ENCODE measurements at places on chromosomes 3 and 15. TPM values are rescaled to one million over a fixed set of nuclear protein-coding genes. Genes with fewer than 3 reads are reported as not detected.

DNA sequence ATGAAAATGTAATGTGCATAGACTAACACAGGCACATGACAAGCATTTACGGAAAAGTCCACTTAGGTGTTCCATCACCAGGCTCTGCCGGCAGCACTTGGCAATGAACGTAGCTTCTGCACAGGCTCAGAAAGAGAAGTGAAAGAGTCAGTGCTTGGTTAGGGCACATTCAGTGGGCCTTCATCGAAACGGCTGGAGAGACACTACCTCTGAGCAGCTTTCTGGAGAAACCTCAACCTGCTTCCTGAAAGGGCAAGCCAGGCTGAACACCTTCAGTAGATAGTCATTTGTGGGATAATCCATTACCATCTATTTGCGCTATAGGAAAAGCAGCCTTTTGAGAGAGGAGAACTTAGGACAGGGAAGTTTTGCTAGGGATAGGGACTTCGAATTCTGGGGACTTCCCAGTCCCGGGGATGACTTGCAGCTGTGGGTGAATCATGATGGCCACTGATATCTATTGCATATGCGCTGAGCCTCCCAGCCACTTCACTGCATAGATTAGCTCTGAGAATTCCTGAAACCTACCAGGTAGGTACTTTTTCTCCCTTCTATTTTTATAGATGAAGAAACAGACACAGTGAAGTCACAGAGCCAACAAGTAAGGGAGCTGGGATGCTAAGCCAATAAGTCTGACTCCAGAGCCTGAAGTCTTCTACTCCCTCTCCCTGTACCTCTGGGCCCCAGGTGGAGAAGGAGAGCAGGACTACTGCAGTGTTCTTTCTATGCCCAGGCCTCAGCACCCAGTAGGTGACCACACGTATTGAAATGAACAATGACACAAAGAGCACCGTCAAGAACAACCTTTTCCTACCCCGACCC, 4.2 kb upstream of the SH2D7 start:
- H3K27me3 ChIP-seq: no peaks in the 10 kb centered on the region
- DNase-seq: peak; percentile 34
- H3K4me1 ChIP-seq: no peaks in the 10 kb centered on the region
- no peak overlapping the region for H3K4me3 ChIP-seq

GRCh38 chr15:70361891-70362290, 264.2 kb upstream of the TLE3 start:
- peak; percentile 9 for DNase-seq
- H3K36me3 ChIP-seq: no peaks in the 10 kb centered on the region
- H3K4me3 ChIP-seq: no peak overlapping the region
- H3K27me3 ChIP-seq: no peaks in the 10 kb centered on the region
- H3K27ac ChIP-seq: no peak overlapping the region

- no peak for DNase-seq
- no peaks in the 10 kb centered on the region for H3K36me3 ChIP-seq
- H3K27ac ChIP-seq: peak overlapping the region; percentile 99
Measured at GRCh38 chr3:136753326-136753939, 1.3 kb upstream of the STAG1 start.

The ILDR1 gene
- total RNA-seq: 5.8 TPM

GRCh38 chr15:73361337-73361736, 7.4 kb downstream of the HCN4 start:
- H3K36me3 ChIP-seq: no peaks in the 10 kb centered on the region
- H3K27me3 ChIP-seq: no peaks in the 10 kb centered on the region
- H3K4me3 ChIP-seq: no peak overlapping the region
- DNase-seq: no peak
- H3K4me1 ChIP-seq: peaks cover 15% of the 10 kb centered on the region

DNA sequence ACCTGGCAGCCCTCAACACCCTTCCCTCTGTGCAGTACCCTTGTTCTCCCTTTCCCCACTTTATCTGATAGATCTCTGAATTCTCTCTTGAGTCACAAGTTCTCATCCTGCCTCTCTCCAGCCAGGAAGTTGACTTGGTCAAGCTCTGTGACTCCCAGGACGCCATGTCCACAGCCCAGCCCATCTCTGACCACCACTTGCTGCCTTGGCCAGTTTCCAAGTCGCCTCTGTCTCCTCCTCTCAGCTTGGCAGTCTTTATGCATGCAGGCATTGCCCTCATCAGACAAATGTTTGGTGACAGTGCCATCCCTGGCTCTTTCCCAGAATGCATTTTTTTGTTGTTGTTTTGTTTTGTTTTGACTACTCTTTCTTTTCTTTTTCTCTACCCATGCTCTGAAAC, 25.7 kb downstream of the ZNF35 start:
- no peak overlapping the region for H3K4me3 ChIP-seq
- DNase-seq: no peak
- no peak overlapping the region for H3K27ac ChIP-seq
- no peaks in the 10 kb centered on the region for H3K4me1 ChIP-seq
- H3K36me3 ChIP-seq: no peaks in the 10 kb centered on the region
- H3K27me3 ChIP-seq: no peaks in the 10 kb centered on the region

The AP3B2 gene
- 10.4 TPM for total RNA-seq

The CBLB gene
- total RNA-seq: 98.3 TPM

DNA sequence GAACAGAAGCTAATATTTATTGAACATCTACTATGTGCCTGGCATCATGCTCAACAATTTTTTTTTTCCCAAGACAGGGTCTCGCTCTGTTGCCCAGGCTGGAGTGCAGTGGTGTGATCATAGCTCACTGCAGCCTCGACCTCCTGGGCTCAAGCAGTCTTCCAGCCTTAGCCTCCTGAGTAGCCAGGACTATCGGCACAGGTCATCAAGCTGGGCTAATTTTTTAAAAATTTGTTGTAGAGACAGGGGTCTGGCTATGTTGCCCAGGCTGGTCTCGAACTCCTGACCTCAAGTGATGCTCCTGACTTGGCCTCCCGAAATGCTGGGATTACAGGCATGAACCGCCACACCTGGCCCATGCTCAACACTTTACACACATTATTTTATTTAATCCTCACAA, 35.7 kb upstream of the CILP start:
- H3K4me3 ChIP-seq: no peak overlapping the region
- H3K27me3 ChIP-seq: no peaks in the 10 kb centered on the region
- no peaks in the 10 kb centered on the region for H3K4me1 ChIP-seq
- DNase-seq: no peak

The NOX5 gene
- 0.13 TPM for total RNA-seq

DNA sequence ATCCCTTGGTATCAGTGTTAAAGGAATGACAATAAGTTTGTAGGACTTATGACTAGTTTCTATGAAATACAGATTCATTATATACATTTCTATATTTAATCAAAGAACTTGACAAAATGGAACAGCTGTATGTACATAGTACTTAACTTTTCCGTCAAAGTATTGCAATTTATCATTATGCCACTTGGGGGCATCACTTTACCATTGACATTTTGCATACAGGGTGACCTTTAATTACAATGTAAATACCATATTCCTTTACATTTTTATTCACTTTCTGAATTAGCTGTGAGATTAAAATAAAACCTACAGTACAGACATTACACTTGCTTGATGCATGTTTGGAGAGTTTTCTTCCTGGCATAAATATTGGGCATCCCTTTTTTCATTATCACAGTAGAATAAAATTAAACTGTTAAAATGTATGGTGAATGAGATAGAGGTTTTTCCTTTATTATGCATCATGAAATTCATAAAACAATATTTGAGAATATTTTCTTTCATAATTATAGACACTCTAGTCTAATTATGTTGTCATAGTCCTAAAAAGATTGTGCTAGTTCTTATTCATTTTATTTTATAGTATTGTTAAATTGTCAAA, 6.9 kb downstream of the NEK11 start:
- no peak for DNase-seq
- H3K27me3 ChIP-seq: no peaks in the 10 kb centered on the region
- no peak overlapping the region for H3K27ac ChIP-seq
- no peaks in the 10 kb centered on the region for H3K36me3 ChIP-seq
- no peaks in the 10 kb centered on the region for H3K4me1 ChIP-seq
- no peak overlapping the region for H3K4me3 ChIP-seq

The CFAP161 gene
- not detected for total RNA-seq

DNA sequence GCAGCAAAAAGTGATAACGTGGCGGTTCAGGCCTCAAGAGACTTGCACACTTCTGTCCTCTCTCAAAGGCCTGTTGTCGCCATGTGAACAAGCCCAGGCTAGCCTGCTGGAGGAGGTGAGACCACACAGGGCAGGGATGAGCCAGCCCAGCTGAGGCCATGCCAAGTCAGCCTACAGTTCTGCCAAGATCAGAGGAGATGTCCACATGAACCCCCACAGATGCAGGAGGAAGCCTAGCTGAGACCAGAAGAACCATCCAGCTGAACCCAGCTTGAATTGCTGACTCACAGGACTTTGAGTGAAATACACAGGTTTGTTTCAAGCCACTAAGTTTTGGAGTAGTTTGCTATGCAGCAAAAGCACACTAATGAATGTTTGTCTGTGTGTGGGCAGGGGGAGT, 50.3 kb upstream of the SEC13 start:
- H3K27ac ChIP-seq: no peak overlapping the region
- no peaks in the 10 kb centered on the region for H3K27me3 ChIP-seq
- H3K4me1 ChIP-seq: no peaks in the 10 kb centered on the region
- no peaks in the 10 kb centered on the region for H3K36me3 ChIP-seq
- no peak for DNase-seq

DNA sequence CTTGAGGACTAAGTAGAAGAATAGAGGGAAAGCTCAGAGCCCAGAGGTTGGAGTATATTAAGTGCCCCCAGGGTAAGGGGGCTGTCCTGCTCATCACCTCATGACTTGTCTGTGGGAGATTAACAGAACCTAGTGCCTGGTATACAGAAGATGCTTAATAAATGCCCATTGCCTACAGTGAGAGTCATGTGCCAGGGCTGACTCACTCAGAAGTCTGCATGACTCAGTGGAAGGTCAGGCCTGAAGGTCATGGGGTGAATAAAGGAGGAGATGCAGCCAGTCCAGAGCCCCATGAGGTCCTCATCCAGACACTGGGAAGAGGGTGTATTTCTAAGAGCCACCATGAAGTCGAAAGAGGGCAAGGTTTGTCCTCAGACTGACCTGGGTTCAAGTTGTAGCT, 62.5 kb upstream of the TLE3 start:
- H3K27ac ChIP-seq: peak overlapping the region; percentile 23
- H3K36me3 ChIP-seq: no peaks in the 10 kb centered on the region
- H3K4me3 ChIP-seq: no peak overlapping the region

DNA sequence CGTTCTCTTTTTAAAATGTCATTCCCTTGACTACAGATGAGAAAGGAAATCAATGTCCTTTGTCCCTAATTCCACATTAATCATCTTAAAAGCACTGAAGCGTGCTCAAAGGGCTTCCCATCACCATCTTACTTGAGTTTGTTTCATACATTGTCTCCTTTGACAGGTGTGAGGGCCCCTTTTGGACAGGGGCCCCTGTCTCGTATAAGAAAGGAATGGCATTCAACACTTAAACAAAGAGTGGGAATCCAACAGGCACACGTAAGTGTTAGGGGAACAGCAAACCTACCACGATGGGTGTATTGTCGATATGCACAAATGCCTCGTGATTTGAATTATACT, 5.0 kb downstream of the SSUH2 start:
- DNase-seq: no peak
- H3K27ac ChIP-seq: no peak overlapping the region
- H3K4me1 ChIP-seq: no peaks in the 10 kb centered on the region
- no peaks in the 10 kb centered on the region for H3K36me3 ChIP-seq

GRCh38 chr15:65071381-65071811, 3.6 kb upstream of the RASL12 start:
- no peaks in the 10 kb centered on the region for H3K36me3 ChIP-seq
- H3K4me1 ChIP-seq: no peaks in the 10 kb centered on the region
- no peak overlapping the region for H3K27ac ChIP-seq
- DNase-seq: no peak

GRCh38 chr15:98899272-98900021, 108.1 kb downstream of the PGPEP1L start:
- no peaks in the 10 kb centered on the region for H3K27me3 ChIP-seq
- DNase-seq: no peak
- no peak overlapping the region for H3K27ac ChIP-seq
- H3K36me3 ChIP-seq: no peaks in the 10 kb centered on the region
- no peaks in the 10 kb centered on the region for H3K4me1 ChIP-seq
- no peak overlapping the region for H3K4me3 ChIP-seq

DNA sequence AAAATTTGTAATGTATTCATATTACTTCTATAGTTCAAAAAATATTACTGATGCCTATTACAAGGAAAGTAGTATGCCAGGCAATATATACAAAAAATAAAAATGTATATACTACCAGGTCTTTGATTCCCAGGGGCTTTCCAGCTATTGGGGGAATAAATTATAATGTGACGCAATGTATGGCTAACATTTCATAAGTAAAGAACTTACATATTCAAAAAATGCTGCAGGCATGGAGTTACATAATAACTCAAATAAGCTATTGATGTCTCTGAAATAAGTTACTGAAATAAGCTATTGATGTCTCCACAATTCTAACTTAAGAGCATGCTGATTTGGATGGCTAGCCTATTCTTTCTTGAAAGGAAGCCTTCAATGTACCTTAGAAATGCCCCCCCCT, 30.2 kb downstream of the MCCC1 start:
- H3K36me3 ChIP-seq: no peaks in the 10 kb centered on the region
- no peaks in the 10 kb centered on the region for H3K4me1 ChIP-seq
- H3K27ac ChIP-seq: no peak overlapping the region

The STRA6 gene
- not detected for total RNA-seq

The MST1R gene
- total RNA-seq: 23.1 TPM

The SLC2A2 gene
- total RNA-seq: 78.0 TPM

GRCh38 chr15:92879949-92880725, 20.0 kb upstream of the CHD2 start:
- no peaks in the 10 kb centered on the region for H3K36me3 ChIP-seq
- H3K27me3 ChIP-seq: no peaks in the 10 kb centered on the region
- DNase-seq: no peak
- H3K4me3 ChIP-seq: no peak overlapping the region

The NR2E3 gene
- total RNA-seq: 1.4 TPM

The HRG gene
- total RNA-seq: not detected

- no peak for DNase-seq
- no peak overlapping the region for H3K4me3 ChIP-seq
- no peaks in the 10 kb centered on the region for H3K27me3 ChIP-seq
- H3K4me1 ChIP-seq: no peaks in the 10 kb centered on the region
- no peak overlapping the region for H3K27ac ChIP-seq
- H3K36me3 ChIP-seq: no peaks in the 10 kb centered on the region
Measured at GRCh38 chr15:78840661-78841375, 29.6 kb upstream of the ADAMTS7 start.

All from Peyer's patch (tissue), 4 donors.